ENCODE measurements at places on chromosomes 16 and 17.

DNA sequence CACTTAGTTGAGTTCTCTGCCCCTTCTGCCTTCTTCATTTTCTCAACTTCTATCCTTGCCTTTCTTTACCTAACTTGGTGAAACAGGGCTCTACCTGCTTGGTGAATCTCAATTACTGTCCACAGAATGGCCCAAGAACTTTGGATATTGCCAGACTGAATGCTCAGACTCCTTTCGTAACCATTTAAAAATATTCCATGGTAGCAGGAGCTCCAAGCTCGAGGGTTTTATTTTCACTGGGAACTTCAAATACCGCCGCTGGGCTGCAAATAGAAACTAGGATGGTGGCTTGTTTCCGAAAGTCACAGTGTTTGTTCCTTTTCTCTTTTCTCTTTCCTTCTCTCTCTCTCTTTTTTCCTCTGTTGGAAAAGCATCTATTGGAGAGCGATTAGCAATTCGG lies 13.2 kb downstream of the TMEM100 start:
- DNase-seq = no peak

- no peak for DNase-seq
Measured at GRCh38 chr17:49664706-49665211, 13.1 kb downstream of the SPOP start.

- DNase-seq = no peak
Measured at GRCh38 chr16:57679767-57680482, 11.8 kb downstream of the ADGRG3 start.

DNA sequence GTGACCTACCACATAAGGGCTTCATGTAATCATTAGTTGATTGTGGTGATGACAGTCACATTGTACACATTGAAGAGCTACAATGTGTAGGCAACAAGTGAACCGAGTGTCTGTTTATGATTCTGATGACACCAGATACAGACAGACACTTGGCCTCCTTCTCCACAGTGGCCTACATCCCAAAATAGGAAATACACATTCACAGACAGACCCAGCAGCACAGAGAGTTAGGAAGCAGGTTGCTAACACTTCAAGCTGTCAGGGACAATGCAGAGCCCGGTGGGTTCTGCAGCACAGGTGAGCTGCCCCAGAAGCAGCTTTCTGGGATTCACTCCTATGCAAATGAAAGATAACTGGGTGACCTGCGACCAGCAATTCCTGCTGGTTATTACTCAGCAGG lies 72.2 kb downstream of the CDH11 start:
- DNase-seq = no peak

DNA sequence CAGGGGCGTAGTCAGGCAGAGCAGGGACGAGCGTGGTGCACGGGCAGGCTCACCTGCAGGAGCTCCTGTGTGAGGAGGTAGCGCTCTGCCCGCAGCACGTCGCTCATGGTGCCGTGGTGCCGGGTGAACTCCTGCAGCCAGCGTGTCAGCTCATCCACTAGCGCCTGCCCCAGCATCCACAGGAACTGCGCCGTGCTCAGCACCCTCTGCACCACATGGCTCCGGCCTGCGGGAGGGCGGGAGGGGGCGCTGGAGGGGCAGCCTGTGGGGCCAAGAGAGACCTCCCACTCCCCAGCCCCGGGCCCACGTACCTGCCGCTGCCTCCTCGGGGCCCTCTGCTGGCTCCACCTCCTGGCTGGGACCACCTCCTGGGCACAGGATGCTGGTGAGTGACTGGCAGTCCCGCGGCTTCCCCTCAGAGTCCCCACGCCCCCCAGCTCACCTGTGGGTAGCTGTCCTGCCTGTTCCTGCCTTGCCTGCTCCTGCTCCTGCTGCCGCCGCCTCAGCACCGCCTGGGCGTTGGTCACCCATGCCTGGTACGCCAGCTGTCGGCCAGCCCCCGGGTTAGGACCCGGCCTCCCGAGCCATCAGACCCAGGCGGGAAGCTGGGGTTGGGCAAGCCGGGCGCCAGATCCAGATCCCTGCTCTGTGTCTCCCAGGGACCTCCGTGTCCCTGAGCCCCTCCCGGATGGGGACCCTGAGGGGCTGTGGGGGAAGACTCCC lies 16.6 kb downstream of the CTU2 start:
- DNase-seq = peak; percentile 70

- no peak for DNase-seq
Measured at GRCh38 chr16:28098171-28098958, 34.9 kb upstream of the GSG1L start.

GRCh38 chr17:39628655-39629493 lies 2.1 kb downstream of the PPP1R1B start:
- DNase-seq = no peak

GRCh38 chr17:4135489-4135888 lies 7.3 kb downstream of the ZZEF1 start:
- DNase-seq = no peak

DNA sequence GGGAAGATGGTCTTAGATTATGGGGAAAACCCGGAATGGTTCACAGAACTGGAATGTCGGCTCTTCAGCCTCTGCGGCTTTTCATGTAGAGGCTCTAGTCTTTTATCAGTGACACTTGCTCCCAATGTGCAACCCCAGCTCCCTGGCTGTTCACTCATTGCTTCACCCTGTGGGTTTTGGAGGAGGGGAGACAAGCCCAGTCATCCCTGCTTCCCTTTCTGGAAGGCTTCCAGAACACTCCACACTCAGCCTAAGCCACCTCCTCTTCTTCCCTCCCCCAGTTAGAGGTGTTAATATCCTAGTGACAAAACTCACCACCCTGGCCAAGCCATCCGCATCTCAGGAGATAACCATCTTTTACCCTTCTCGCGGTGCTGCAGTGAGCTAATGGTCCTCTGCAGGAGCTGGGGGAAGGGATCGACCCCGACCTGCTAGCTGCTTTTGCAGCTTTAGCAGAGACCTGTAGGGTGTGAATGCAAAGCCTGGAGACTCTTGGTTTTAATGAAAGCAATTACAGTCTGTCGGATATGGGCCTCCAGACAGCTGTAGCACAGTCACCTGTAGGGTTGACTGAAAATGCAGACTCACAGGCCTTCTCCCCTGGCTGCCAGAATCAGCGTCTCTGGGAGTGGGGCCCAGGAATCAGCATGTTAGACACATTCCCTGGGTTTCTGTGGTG lies 24.3 kb upstream of the LASP1NB start:
- DNase-seq = no peak

- peak; percentile 26 for DNase-seq
Measured at GRCh38 chr16:13471036-13471435, 448.9 kb upstream of the ERCC4 start.

DNA sequence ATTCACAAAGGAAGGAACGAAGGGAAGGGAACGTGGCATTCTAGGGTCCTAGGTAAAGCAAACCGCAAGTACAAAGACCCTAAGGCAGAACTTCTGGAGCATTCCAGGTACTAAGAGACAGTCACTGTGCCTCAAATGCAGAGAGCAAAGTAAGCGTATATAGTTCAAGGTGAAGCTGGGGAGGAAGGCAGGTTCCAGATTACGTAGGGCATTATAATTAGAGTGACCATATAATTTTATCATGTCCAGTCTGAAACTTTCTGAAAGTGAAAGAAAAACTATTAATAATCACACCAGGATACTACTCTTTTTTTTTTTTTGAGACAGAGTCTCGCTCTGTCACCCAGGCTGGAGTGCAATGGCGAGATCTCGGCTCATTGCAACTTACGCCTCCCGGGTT lies 25.7 kb downstream of the METTL16 start:
- no peak for DNase-seq

DNA sequence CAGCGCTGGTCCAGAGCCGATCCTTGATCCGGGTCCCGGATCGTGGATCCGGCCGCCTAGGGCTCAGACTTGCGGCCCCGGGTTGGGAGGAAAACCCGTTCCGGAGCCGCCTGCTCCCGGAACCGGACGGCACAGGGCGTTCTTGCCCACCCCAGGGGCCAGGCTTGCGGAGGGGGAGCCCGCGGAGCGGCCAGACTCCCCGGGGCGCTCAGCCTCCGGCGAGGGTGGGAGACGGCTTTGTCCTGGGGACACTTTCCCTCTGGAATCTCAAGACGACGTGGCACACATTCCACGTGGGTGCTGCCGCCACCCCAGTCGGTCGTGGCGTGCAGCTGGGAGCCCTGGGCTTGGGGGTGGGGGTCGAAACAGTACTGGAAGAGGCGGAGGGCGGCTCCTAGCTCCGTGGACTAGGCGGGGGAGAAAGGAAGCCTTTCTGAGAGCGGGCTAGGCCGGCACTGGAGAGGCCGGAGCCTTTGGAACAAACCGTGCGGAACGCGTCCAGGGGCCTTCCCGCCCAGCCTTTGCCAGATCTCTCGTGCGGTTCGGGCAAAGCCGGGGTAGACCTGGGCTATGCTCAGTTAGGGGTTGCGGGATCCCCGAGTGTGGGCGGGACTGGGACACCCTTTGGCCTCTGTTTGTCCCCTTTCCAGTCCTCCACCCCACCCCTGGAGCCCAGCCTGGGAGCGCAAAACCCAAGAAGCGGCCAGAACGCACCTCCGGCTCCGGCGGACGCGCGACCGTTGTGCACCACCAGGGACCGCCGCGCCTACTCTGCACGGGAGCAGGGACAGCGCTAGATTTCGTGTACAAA lies 26.5 kb downstream of the SREBF1 start:
- peak; percentile 91 for DNase-seq

- no peak for DNase-seq
Measured at GRCh38 chr16:51556694-51557340, 405.7 kb upstream of the SALL1 start.

GRCh38 chr16:2232094-2232990 lies 3.9 kb upstream of the DNASE1L2 start:
- no peak for DNase-seq

DNA sequence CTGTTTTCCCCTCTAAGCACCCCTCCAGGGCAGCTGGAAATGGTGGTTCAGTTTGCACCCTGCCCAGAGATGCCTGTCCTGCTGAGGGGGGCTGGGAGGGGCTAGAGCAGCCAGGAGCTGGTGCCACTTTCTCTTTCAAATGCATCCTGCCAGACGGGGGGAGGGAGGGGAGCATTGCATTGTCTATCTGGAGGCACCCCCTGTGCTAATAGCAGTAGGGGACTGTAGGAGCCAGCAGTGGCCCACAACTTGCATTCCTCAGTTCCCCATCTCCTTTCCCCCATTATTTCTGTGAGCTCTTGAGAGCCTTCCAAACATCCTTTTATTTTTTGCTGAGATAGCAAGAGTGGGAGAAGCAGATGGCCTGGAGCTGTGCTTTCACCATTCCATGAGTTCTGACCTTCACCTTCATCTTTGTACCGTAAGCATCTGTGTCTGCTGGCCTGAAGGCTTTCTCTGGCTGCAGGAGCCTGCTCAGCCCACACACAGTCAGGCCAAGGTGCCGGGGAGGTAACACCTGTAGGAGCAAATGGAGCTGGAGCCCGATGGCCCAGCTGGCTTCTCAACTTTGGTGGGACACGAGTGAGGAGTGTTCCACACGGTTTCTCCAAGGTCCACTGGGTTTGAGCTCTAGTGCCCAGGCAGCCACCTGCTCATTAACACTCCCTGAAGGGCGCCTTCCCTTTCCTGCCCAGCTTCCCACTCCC lies 5.2 kb downstream of the WFDC1 start:
- DNase-seq = peak; percentile 58

GRCh38 chr17:15431196-15431595 lies 36.2 kb downstream of the CDRT4 start:
- DNase-seq = no peak

DNA sequence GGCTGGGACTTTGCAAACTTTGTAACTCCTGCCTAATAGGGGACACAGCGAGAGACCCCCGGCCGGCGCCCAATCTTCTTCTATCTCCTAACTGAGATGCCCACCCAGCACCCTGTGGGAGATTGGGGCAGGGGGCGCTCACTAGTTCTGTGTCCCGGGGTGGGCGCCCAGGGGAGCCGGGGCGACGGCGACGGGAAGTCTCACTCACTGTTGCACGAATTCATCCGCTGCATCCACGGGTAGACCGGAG lies 3.9 kb upstream of the HOXB5 start:
- DNase-seq = no peak

DNA sequence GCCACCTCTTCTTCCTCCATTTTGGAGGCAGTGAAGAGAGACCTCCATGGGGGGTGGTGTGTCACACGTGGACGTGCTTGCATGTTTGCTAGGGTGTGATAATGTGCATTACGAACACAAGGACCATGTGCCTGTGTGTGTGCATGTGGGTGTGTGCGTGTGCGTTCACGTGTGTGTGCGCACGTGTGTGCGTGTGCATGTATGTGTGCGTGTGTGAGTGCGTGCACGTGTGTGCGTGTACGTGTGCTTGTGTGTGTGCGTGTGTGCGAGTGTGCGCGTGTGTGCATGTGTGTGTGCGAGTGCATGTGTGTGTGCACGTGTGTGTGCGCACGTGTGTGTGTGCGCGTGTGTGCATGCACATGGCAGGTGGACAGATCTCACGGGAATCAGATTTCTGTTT lies 29.5 kb downstream of the RNF213 start:
- no peak for DNase-seq
